ENCODE measurements at places on chromosomes 7 and 10.

- no peak for DNase-seq
Observed at GRCh38 chr10:94218493-94219183, 144.1 kb downstream of the NOC3L start.

GRCh38 chr10:99849536-99849935 lies 67.1 kb downstream of the ABCC2 start:
- no peak for DNase-seq

DNA sequence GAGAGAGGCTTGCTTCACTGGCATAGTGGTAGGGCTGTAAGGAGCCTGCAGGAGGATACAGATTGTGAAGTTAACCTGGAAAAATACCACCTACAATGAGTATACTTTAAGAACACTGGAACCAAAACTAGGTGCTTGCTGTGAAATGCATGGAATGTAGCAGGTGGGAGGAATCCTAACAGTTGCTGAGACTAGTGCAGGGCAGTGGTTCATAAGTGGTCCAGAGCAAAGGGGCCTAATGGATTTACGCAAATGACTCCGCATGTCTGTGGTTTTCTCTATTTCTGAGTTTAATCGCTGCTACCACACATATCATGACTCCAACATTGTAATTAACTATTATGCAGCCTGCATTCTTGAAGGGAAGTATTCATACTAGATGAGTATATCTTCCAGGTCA lies 218.4 kb downstream of the CHRM2 start:
- DNase-seq: no peak

- DNase-seq: no peak
Observed at GRCh38 chr7:30268586-30268985, 15.8 kb upstream of the ZNRF2 start.

Measured in fibroblast of villous mesenchyme (primary cell).